SK-N-SH (cell line): ENCODE measurements at places on chromosomes 7 and 10.

DNA sequence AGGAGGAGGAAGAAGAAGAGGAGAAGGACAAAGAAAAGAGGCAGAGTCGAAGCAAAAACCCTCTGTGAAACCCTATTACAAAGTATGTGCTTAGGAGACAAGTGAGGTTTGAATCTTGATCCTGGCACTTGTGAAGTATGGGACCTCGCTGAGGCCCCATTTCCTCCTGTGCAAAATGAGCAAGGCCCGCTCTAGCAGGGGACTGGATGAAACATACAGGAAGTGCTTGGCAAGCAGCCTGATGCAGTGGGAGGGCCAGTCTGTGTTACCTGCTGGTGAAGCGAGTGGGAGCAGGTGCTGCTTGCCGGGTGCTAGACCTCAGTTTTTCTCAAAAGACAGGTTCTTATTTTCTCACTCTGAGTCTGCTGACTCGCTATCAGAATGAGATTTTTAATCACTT lies 150.4 kb downstream of the JCAD start:
- DNase-seq: no peak

- no peak for DNase-seq
These were observed 8.1 kb downstream of the STK32C start for GRCh38 chr10:132299371-132300336.

- DNase-seq: no peak
These were observed 68.4 kb upstream of the NRBF2 start for GRCh38 chr10:63064706-63065105.

- DNase-seq: no peak
These were observed 59.8 kb upstream of the ANTXRL start for GRCh38 chr10:46226900-46227558.

DNA sequence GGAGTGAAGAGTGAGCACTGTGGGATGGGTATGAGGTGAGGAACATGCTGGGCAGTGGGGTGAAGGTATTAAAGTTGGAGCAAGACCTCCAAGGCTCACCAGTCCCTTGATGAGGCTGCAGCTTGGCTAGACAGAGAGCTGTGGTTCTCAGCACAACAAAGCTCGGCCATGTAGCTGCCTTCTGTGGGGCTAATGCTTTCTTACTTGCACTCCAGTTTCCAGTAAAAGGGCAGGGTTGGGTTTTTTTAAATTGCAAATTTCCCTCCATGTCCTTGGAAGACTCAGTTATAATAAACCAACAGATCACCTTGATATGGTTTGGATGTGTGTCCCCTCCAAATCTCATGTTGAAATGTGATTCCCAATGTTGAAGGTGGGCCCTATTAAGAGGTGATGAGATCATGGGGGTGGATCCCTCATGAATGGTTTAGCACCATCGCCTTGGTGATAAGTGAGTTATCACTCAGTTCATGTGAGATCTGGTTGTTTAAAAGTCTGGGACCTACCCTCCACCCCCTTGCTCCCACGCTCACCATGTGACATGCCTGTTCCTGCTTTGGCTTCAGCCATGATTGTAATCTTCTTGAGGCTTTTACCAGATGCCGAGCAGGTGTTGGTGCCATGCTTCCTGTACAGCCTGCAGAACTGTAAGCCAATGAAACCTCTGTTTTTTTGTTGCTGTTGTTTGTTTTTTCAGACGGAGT lies 55.9 kb downstream of the ATXN7L1 start:
- no peak for DNase-seq

GRCh38 chr7:157690058-157690832 lies 353.4 kb downstream of the DNAJB6 start:
- peak; percentile 92 for DNase-seq
